ENCODE measurements at places on chromosomes 2 and 18.

- no peak for DNase-seq
Measured at GRCh38 chr18:74190086-74190485, 41.8 kb downstream of the TIMM21 start.

DNA sequence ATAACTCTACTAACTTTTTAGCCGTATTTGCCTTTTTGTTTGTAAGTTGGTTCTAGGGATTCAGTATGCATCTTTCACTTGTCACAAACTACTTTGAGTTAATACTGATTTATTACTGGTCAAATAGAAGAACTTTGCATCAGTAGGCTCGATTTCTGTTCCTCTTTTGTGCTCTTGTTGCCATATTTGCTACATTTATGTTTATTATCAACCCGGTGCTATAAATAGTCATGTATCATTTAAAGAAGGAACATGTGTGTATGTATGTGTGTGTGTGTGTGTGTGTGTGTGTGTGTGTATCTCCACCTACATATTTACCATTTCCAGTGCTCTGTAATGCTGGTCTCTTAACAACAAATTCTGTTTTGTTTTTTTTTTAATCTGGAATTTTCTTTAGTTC is 79.6 kb upstream of the B3GNT7 start:
- DNase-seq: no peak

- peak; percentile 34 for DNase-seq
Measured at GRCh38 chr2:225030203-225030602, 12.1 kb downstream of the DOCK10 start.

DNA sequence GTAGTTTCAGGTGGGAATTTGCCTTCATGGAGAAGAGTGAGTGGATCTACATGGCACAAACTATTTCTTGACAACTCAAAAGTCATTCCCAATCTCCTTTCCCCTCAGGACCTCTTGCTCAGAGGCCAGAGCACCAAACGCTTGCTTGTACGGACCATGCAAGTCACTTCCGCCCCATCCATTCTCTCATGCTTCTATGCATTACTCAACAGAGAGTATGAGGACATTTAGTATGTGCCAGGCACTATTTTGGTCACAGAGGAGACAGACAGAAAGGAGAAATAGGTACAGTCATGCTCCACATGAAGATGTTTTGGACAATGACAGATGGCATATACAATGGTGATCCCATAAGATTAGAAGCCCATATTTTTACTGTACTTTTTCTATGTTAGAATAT is 117.5 kb downstream of the ACTR3 start:
- DNase-seq: no peak

DNA sequence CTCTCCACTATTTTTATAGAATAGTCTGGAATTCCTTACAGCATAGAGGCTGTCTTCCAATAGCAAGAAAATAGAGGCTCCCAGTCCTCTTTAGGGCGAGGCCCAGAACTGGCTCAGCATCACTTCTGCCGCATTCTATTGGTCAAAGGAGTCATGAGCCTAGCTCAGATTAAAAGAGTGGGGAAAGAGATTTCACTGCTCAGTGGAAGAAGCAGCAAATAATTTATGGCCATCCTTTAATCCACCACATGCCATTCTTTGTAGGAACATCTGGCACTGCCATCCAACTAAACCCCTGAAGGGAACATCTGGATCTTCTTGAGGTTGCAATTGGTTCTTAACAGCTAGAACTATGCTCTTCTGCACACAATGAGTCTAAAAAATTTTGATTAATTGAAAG is 43.4 kb upstream of the NEUROD1 start:
- DNase-seq: no peak

- no peak for DNase-seq
Measured at GRCh38 chr2:64234785-64235184, 90.6 kb upstream of the PELI1 start.

GRCh38 chr2:197548582-197548981 is 32.7 kb downstream of the MOB4 start:
- DNase-seq: no peak

DNA sequence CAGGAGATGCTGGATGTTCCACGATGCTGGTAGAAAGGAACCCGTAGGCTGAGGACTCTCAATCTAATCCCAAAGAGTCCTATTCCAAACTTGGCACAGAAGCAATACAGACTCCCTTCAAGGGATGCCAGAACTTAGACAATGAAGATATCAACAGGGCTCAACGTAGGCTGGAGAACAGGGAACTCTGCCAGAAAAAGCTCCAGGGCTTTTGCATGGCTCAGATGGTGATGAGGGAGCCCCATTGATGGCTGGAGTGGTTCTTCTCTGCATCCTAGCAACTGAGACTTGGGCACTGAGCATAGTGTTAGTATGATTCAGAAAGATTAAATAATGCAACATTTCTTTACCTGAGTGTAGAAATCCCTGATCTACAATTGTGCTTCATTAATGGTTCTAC is 117.2 kb upstream of the NCK2 start:
- DNase-seq: no peak

GRCh38 chr2:110881908-110882307 is 149.5 kb downstream of the ACOXL start:
- no peak for DNase-seq

GRCh38 chr18:44388329-44388728 is 292.4 kb upstream of the SETBP1 start:
- DNase-seq: no peak

DNA sequence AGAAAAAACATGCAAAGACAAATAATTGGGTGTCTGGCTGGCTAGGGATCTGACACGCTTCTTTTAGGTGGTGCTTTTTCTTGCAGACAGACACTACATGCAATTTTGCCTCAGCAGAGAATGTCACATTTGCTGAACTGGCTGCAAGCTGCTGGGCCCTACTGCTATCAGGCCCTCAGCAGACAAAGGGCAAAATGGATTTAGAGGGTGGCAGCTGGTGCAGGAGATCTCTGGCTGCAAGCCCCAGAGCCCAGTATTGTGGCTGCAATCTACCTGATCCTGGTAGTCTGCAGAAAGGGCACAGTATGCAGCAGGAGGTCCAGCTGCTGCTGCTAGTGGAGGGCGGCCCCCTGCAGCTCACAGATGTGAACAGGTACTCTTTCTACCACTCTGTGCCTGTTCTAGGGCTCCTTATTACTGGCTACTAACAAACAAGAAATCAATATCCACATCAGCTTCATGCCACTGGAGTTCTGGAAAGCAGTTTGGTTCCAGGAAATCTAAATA is 796.7 kb upstream of the CELF4 start:
- DNase-seq: no peak

DNA sequence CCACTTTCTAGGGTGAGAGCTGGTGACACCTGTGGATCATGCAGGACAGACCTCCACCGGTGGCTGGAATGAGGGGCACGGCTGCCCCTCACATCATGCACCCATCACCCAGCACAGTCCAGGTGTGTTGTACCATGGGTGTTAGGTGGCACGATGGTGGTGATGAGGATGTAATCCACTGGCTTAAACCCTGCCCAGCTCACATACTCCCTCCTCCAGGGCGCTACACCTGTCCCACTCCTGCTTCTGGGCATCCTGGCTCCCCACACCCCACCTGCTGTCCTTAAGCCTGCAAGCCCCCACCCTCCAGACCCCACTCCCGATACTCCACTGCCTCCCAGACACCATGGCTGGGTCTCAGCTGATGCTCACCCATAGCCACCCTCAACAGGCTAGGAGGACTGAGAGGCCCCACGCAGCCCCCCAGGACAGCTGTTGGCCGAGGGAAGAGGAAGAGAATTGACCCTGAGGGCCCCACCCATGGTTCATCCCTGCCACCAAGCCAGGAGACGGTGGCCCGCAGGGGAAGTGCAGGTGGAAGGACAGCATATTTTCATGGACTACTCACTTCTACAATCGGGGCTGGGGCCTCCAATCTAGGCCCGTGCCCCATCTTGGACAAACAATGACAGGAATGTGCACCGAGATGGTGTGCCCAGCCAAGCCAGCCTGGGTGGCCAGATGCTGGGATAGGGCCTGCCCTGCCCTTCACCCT is 34.3 kb downstream of the MAL start:
- no peak for DNase-seq

DNA sequence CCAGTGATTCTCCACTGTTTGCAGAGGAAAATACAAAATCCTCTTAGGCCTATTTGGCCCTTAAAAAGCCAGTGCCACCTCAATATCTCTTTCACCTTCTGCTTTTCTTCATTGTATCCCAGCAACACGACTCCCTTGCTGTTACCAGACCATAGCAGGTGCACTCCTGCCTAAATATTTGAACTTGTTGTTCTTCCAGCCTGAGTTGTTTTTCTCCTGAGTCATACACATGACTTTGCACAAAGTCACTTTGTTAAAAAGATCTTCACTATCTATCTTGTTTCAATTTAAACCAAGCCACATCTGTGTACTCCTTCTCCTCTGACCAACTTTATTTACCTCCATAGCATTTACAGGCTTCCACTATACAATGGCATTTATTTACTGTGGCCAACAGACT is 103.6 kb downstream of the LRRTM4 start:
- DNase-seq: no peak

DNA sequence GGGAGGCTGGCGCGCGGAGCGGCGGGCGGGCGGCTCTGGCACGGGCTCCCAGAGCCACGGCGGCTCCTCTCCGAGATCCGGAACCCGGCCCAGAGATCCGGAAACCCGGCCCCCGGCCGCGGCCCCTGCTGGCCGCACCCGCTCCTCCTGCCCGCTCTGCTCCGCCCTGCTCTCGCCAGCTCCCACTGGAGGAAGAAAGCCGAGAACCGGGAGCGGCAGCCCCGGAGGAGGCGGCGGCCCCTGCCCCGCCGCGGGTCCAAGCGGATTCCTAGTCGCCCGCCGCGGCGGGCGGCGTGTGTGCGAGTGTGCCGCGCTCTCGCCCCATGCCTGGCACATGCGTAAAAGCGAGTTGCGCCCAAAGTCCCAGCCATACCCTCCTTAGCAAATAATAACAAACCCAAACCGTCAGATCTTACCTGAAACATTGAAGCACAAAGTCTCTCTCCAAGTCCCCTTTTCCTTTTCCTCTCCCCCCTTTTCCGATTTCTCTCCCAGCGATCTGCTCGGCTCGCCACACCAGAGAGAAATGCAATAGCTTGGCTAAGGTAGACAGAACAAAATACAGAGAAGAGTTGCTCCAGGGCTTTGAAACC is 108.7 kb upstream of the KCTD1 start:
- peak; percentile 8 for DNase-seq

DNA sequence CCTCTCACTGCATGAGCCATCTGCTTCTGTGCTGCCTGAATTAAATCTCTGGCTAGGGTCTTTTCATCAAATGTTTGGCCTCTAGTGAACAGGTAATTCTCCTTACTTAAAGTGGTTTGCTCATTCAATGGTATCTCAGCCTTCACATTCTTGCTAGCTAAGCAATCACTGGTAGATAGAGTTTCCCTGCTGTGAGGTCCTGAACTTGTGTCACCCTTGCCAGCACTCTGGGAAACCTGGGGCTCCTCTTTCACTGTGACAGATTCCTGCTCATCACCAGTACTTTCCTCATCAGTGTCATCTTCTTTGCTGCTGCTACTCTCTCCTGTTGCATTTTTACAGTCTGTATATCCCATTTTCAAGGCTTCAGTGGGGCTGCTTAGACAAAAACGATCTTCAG is 69.1 kb upstream of the DTNB start:
- no peak for DNase-seq

Data from activated T-cell treated with anti-CD3 and anti-CD28 coated beads for 48 hours (primary cell).